Stimulated activated CD4-positive, alpha-beta T cell treated with anti-CD3 and anti-CD28 coated beads, Interleukin-4, amount 100 ng/mL, for 48 hours (primary cell): ENCODE measurements at places on chromosomes 11 and 22.

GRCh38 chr11:20059587-20060021 lies 100.7 kb downstream of the DBX1 start:
- no peak for DNase-seq

DNA sequence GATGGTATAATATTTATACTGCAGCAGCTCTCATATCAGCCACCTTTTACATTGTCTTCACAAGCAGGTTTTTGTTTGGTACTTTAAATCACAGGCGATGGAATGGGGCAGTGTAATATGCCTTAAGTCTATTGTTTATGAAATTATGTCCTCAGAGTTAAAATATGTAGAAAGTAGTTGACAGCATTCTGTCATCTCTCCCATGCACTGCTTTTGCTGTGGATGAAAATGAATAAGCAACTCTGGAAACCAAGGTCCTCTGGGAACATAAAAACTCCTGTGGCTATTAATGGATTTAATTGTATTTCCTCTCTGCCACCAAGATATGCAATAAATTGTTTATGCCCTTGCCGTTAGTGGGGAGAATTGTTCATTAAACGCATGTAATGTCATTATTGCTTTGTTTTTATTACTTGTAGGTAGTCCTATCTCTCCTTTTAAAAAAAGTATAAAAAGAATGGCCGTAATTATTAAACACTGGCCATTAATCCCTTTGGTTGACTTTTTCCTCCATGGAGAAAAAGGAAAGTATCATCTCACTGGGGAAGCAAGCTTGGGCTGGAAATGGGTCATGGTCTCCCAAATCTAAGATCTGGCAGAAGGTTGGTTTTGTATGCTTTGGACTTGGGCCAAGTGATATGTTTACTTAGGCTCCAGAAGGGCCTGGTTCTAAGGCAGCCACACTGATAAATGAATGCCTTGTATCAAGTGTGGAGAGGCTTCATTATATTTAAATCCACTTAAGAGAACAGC lies 13.1 kb downstream of the PACS1 start:
- DNase-seq, result no peak

GRCh38 chr22:41356430-41357028 lies 25.2 kb upstream of the TEF start:
- no peak for DNase-seq

DNA sequence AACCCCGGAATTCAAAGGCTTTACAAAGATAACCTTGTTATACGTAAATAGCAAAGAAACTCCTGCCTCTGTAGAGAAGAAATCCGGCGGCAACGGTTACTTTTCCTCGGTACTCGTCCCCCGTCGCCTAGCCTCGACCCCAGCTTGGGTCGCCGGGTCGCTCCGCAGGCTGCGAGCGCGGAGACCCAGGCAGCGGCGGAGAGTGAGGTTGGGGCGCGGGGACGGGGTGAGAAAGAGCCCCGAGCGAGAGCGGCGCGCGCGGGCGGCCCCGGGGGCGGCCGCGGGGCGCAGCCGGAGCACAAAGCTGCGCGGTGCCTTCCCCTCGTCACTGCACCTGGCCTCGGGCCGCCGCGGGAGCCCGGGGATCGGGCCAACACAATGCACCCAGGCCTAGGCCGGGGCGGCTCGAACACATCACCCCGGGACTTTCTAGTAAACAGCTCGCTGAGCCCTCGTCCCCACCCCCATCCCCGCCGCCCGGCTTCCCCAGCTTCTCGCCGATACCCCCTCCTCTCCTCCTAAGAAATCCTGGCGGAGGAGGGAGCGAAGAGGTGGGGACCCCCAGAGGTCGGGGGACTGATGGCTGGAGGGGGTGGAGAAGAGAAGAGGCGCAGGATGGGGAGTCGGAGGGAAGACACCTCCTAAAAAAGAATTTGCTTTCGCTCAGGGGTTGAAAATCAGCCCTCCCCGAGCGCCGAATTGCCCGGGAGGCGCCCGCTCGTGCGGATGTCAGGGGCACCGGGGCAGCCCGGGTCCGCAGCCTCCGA lies 845 bp downstream of the MPPED2 start:
- no peak for DNase-seq

- no peak for DNase-seq
Observed at GRCh38 chr22:25380122-25380747, 160.8 kb downstream of the CRYBB2 start.

GRCh38 chr11:69659591-69659990 lies 15.6 kb downstream of the LTO1 start:
- no peak for DNase-seq

GRCh38 chr11:75574698-75575602 lies 12.9 kb downstream of the SERPINH1 start:
- no peak for DNase-seq

- no peak for DNase-seq
Observed at GRCh38 chr11:134100171-134100570, 31.3 kb downstream of the JAM3 start.

GRCh38 chr11:101091781-101092180 lies 37.8 kb downstream of the PGR start:
- no peak for DNase-seq
